SK-N-SH treated with all-trans-retinoic acid at 6 μM for 48 hours (cell line): ENCODE measurements at places on chromosomes 7 and 10.

GRCh38 chr7:13407911-13408310 is 581.6 kb downstream of the ETV1 start:
- no peak for ATAC-seq

GRCh38 chr10:11793762-11794479 is 29.2 kb upstream of the PROSER2 start:
- peak; percentile 80 for ATAC-seq

GRCh38 chr7:102873470-102874165 is 39.2 kb upstream of the LRRC17 start:
- ATAC-seq, result peak; percentile 42

DNA sequence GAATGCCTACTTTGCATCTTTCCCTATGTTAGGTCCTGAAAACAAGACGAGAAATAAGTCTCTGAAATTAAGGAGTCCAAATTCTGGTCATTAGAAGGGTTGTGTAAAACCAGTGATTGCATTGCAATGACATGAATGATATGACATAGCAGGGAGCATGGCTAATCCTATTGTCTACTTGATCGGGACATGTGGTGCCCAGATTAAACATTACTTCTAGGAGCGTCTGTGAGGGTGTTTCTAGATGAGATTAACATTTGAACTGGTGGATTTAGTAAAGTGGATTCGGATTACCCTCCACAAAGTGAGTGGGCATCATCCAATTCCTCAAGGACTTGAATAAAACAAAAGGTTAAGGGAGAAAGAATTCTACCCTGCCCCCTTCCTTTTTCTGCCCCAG is 434.9 kb upstream of the KLF6 start:
- ATAC-seq, result no peak
